ENCODE measurements at places on chromosomes 16 and 17. TPM values are rescaled to one million over a fixed set of nuclear protein-coding genes. Genes with fewer than 3 reads are reported as not detected.

The DYNLRB2 gene
- total RNA-seq = not detected

The ZC3H7A gene
- 131 TPM for total RNA-seq

The HOXB2 gene
- total RNA-seq = 4.8 TPM

The CIBAR2 gene
- total RNA-seq = not detected

The RBFOX1 gene
- total RNA-seq = not detected

DNA sequence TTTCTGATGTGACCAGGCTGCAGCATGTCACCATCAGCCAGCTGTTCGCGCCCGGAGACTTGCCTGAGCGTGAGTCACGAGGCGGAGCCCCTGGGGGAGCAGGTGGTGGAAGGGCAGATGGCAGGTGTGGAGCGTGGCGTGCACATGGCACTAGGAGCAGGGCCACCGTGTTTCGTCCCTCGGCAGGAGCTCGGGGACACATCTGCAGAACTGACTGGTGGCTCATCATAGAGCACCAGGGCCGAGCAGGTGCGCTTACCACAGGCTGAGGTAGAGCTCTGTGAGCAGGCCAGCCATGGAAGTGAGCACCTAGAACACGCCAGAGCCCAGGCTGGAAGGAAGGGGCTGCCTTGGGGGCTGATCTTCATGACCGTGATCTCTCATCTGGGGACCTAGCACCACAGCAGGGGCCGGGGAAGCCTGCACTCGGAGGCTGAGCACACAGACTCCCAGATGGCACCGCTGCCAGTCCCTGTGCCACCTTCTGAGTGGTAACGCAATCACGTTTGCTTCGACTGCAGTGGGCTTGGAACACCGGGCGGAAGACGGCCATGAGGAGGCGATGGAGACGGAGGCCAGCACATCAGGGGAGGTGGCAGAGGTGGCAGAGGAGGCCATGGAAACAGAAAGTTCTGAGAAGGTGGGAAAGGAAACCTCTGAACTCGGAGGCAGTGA lies 61.8 kb upstream of the ENDOV start:
- H3K4me3 ChIP-seq = no peak overlapping the region
- H3K36me3 ChIP-seq = peaks cover 98% of the 10 kb centered on the region
- H3K27me3 ChIP-seq = no peaks in the 10 kb centered on the region
- no peaks in the 10 kb centered on the region for H3K4me1 ChIP-seq

- no peak for DNase-seq
- H3K36me3 ChIP-seq = peaks cover 8% of the 10 kb centered on the region
- H3K27ac ChIP-seq = no peak overlapping the region
- no peaks in the 10 kb centered on the region for H3K27me3 ChIP-seq
- no peaks in the 10 kb centered on the region for H3K4me1 ChIP-seq
- H3K4me3 ChIP-seq = no peak overlapping the region
Measured at GRCh38 chr17:18004884-18005305, 32.2 kb downstream of the DRC3 start.

GRCh38 chr17:49074851-49075540 lies 57.6 kb upstream of the B4GALNT2 start:
- no peaks in the 10 kb centered on the region for H3K4me1 ChIP-seq
- H3K4me3 ChIP-seq = no peak overlapping the region
- H3K36me3 ChIP-seq = no peaks in the 10 kb centered on the region
- DNase-seq = no peak

GRCh38 chr16:66206363-66206762 lies 160.1 kb upstream of the CDH5 start:
- H3K27ac ChIP-seq = no peak overlapping the region
- no peak for DNase-seq
- no peaks in the 10 kb centered on the region for H3K4me1 ChIP-seq
- no peak overlapping the region for H3K4me3 ChIP-seq

- no peaks in the 10 kb centered on the region for H3K27me3 ChIP-seq
- no peak for DNase-seq
- H3K36me3 ChIP-seq = no peaks in the 10 kb centered on the region
Measured at GRCh38 chr17:41586863-41587495, at the start of gene KRT14. Gene KRT14 (minus strand): TSS chr17:41586895. CDS start chr17:41586834, 61 bp downstream.

- no peaks in the 10 kb centered on the region for H3K27me3 ChIP-seq
- H3K27ac ChIP-seq = peak overlapping the region; percentile 48
- peaks cover 79% of the 10 kb centered on the region for H3K36me3 ChIP-seq
- H3K4me3 ChIP-seq = no peak overlapping the region
Measured at GRCh38 chr17:38885728-38886642, 16.1 kb downstream of the LASP1 start.

GRCh38 chr16:75250809-75251279 lies 580 bp downstream of the BCAR1 start:
- peaks cover 13% of the 10 kb centered on the region for H3K4me1 ChIP-seq
- peak overlapping the region; percentile 10 for H3K4me3 ChIP-seq
- H3K36me3 ChIP-seq = no peaks in the 10 kb centered on the region
- no peak overlapping the region for H3K27ac ChIP-seq

DNA sequence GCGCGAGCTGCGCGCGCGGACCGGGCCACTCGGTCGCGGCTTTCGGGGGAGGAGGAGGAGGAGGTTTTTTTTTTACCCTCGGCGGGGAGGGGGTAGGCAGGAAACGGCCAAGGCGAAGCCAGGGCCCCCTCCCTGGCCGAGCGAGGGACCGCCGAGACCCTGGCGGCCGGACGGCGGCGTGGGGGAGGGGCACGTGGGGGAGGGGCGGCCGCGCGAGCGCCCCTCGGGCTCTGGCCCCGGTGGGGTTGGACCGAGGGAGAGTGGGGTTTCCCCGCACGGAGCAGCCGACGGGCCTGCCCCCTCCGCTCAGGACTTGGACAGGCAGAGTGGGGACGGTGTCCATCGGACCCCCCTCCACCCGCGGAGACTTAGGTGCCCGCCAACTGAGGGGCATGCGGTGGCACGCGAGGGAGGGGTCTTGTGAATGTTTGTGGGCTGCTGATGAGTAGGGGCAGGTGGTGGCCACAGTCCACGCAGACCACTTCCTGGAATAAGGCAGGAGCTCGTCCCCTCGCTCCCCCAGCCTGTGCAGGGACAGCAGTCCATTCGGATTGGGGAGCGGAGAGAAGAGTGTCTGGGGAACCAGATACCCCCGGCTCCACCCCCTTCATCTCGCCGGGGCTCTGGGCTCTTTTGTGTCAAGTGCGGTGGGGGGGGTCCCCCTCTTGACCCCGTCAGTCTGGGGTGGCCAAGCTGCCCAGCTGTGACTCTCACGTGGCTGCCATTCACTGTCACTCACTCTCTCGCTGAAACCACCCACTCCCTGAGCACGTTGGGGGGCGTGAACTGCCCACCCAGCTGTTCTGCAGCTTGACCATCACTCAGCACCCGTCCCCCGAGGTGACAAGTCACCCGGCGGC lies 3.0 kb upstream of the CHD3 start:
- H3K4me3 ChIP-seq = peak overlapping the region; percentile 98
- H3K27ac ChIP-seq = peak overlapping the region; percentile 86
- H3K4me1 ChIP-seq = peaks cover 69% of the 10 kb centered on the region
- peak; percentile 68 for DNase-seq
- no peaks in the 10 kb centered on the region for H3K27me3 ChIP-seq

GRCh38 chr16:49440156-49441065 lies 66.8 kb downstream of the C16orf78 start:
- H3K4me1 ChIP-seq = peaks cover 21% of the 10 kb centered on the region
- no peak overlapping the region for H3K27ac ChIP-seq
- DNase-seq = no peak
- no peaks in the 10 kb centered on the region for H3K36me3 ChIP-seq
- no peak overlapping the region for H3K4me3 ChIP-seq

- H3K27me3 ChIP-seq = no peaks in the 10 kb centered on the region
- H3K4me3 ChIP-seq = no peak overlapping the region
- H3K27ac ChIP-seq = no peak overlapping the region
- no peaks in the 10 kb centered on the region for H3K36me3 ChIP-seq
- H3K4me1 ChIP-seq = no peaks in the 10 kb centered on the region
Measured at GRCh38 chr17:71849783-71850768, 270.7 kb upstream of the SOX9 start.

- DNase-seq = no peak
- no peak overlapping the region for H3K4me3 ChIP-seq
- no peaks in the 10 kb centered on the region for H3K4me1 ChIP-seq
- no peaks in the 10 kb centered on the region for H3K36me3 ChIP-seq
- H3K27me3 ChIP-seq = no peaks in the 10 kb centered on the region
- no peak overlapping the region for H3K27ac ChIP-seq
Measured at GRCh38 chr16:80012586-80012985, 412.0 kb upstream of the MAF start.

- H3K4me3 ChIP-seq = no peak overlapping the region
- peaks cover 21% of the 10 kb centered on the region for H3K4me1 ChIP-seq
- DNase-seq = no peak
- no peak overlapping the region for H3K27ac ChIP-seq
- no peaks in the 10 kb centered on the region for H3K27me3 ChIP-seq
Measured at GRCh38 chr16:30767767-30768465, 5.8 kb downstream of the RNF40 start.

- no peaks in the 10 kb centered on the region for H3K36me3 ChIP-seq
- peaks cover 63% of the 10 kb centered on the region for H3K27me3 ChIP-seq
- H3K4me3 ChIP-seq = no peak overlapping the region
- DNase-seq = no peak
- H3K27ac ChIP-seq = no peak overlapping the region
Measured at GRCh38 chr16:86497551-86498021, 12.7 kb upstream of the FOXF1 start.

DNA sequence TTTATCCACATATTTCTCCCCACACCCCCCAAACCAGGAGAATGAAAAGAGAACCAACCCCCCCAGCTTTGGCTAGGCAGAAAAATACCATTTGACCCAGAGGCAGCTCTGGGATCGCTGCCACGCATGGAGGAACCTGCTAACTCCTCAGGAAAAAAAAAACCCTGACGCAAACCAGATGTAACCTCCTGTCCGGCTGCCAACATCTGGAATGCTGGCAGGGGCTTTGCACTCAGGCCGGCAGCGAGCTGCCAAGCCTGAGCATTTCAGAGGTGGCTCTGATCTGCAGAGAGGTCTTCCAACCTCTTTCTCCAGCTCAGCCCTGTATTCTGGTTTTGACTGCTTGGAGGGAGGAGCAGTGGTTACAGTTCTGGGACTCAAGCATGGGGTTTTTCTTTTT lies 8.2 kb downstream of the IGFBP4 start:
- H3K36me3 ChIP-seq = no peaks in the 10 kb centered on the region
- H3K27me3 ChIP-seq = no peaks in the 10 kb centered on the region
- peaks cover 19% of the 10 kb centered on the region for H3K4me1 ChIP-seq

DNA sequence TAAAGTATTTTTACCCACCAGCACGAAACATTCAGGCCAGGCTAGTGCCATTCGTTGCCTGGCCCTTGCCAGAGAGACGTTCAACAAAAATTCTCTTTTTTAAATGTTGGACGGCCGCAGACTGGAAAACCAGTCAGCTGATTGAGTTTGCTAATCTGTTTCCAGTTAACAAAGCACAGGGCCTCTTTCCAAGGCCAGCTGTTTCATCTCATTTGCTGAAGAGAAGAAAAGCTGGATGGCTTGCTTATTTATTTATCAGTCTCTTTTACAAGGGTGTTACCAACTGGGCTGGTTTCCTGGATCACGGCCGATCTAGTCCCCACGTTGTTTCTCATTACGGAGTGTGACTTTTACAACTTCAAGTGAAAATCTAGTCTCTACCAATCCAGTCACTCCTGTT lies 418.7 kb upstream of the DYNLRB2 start:
- DNase-seq = no peak
- H3K27me3 ChIP-seq = no peaks in the 10 kb centered on the region
- no peaks in the 10 kb centered on the region for H3K36me3 ChIP-seq
- H3K4me1 ChIP-seq = no peaks in the 10 kb centered on the region

- peaks cover 15% of the 10 kb centered on the region for H3K36me3 ChIP-seq
- H3K27me3 ChIP-seq = no peaks in the 10 kb centered on the region
- no peak overlapping the region for H3K27ac ChIP-seq
- H3K4me3 ChIP-seq = no peak overlapping the region
Measured at GRCh38 chr17:17480593-17481148, 3.9 kb downstream of the MED9 start.

GRCh38 chr17:3986939-3987335 lies 22.7 kb upstream of the ATP2A3 start:
- no peak overlapping the region for H3K4me3 ChIP-seq
- H3K36me3 ChIP-seq = no peaks in the 10 kb centered on the region
- no peaks in the 10 kb centered on the region for H3K27me3 ChIP-seq
- no peak overlapping the region for H3K27ac ChIP-seq
- H3K4me1 ChIP-seq = peaks cover 6% of the 10 kb centered on the region

DNA sequence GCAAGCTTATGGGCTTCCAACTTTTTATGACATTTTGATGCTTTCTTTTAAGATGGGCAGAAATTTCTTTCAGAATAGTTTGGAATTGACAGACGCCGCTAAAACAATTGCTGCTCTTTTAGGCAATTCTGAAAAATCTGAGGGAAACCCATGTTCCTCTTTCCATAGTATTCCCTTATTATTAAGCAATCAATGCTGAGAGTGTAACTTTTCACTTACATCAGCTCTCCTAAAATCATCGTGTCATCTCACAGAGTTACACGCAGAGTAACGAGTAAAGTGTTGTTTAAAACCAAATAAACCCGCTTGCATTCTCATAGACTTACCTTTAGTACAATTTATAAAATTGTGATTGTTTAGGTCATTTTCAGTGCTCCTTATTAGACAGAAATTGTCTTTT lies 150.6 kb downstream of the MAF start:
- no peaks in the 10 kb centered on the region for H3K36me3 ChIP-seq
- H3K27me3 ChIP-seq = no peaks in the 10 kb centered on the region
- H3K4me1 ChIP-seq = peaks cover 3% of the 10 kb centered on the region
- DNase-seq = no peak

DNA sequence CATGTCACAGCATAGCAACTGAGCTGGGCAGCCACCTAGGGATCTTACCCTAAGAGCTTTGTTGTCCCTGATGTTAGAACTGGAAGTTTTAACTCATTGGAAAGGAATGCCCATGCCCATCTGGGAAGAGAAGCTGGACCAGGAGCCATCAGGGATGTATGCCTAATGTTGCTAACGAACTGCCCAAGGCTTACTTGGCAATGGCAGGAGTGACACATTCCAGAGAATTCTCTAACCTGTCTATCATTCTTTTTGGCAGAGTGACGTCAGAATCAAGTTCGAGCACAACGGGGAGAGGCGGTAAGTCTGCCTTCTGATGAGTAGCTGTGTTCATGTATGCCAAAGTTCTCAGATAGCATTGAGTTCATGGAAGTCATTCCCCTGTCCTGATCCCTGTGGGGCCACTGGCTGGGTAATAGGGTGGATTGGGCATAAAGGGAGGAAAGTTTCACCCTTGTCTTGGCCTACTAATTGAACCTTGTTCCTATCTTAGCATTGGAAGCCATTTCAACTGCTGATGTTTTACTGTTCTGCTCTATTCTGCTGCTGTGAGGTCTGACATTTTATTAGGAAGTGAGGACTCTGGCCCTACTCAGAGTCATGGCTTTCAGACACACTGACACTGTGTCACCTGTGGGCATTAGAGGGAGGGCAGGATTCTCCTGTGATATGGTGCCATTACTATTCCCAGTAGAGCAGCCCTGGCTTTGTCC lies 23.7 kb downstream of the MAP3K3 start:
- H3K27ac ChIP-seq = no peak overlapping the region
- peaks cover 37% of the 10 kb centered on the region for H3K36me3 ChIP-seq
- peaks cover 11% of the 10 kb centered on the region for H3K4me1 ChIP-seq
